ENCODE measurements at places on chromosomes 2 and 18. TPM values are rescaled to one million over a fixed set of nuclear protein-coding genes. Genes with fewer than 3 reads are reported as not detected.

DES gene
- total RNA-seq, result not detected

TEX44 gene
- total RNA-seq, result not detected

FASTKD1 gene
- 28.7 TPM for total RNA-seq

PARD3B gene
- total RNA-seq, result not detected

FZD7 gene
- total RNA-seq, result 10.2 TPM

CIB4 gene
- not detected for total RNA-seq

ARHGAP15 gene
- 82.8 TPM for total RNA-seq

CDKL4 gene
- total RNA-seq, result 14.3 TPM

MEP1B gene
- not detected for total RNA-seq

MC4R gene
- total RNA-seq, result not detected

LYG1 gene
- 2.4 TPM for total RNA-seq

CAPN13 gene
- total RNA-seq, result not detected

GALNT5 gene
- total RNA-seq, result not detected

REG1B gene
- not detected for total RNA-seq

PPM1G gene
- 79.6 TPM for total RNA-seq

TBR1 gene
- total RNA-seq, result 0.15 TPM

LRRTM4 gene
- 0.07 TPM for total RNA-seq

PARD6G gene
- total RNA-seq, result not detected

DHRS9 gene
- 0.40 TPM for total RNA-seq

ADD2 gene
- not detected for total RNA-seq

FBXO36 gene
- 0.11 TPM for total RNA-seq

CABLES1 gene
- total RNA-seq, result 0.22 TPM

FOXD4L1 gene
- total RNA-seq, result 0.72 TPM

All from Karpas-422 (cell line).